ENCODE measurements at places on chromosomes 6 and 20. TPM values are rescaled to one million over a fixed set of nuclear protein-coding genes. Genes with fewer than 3 reads are reported as not detected.

GPX5 gene
- not detected for total RNA-seq

CITED2 gene
- total RNA-seq, result 25.7 TPM

LPA gene
- not detected for total RNA-seq

CRYBG1 gene
- total RNA-seq, result 10.1 TPM

HLA-DQB1 gene
- not detected for total RNA-seq

- DNase-seq, result peak; percentile 59
Measured at GRCh38 chr20:48051794-48052474, 266.7 kb upstream of the SULF2 start.

DNA sequence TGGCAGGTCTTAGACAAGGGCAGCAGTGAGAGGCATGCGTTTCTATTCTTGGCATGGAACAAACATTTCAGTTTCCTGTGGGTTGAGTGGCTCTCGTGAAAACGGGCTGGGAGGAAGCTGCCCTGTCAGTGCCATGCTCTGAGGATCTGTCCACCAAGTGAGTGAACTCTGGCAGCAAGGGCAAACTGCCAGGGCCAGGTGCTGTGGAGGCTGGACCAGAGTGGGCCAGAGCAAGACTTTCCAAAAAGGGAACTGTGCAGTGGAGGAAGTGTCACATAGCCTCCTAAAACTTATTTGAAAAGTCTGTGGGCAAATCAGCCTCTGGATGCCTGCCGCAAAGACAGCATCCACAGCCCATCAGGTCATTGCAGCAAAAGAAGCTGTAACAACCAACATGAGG is 44.2 kb upstream of the TAB2 start:
- DNase-seq, result no peak

DNA sequence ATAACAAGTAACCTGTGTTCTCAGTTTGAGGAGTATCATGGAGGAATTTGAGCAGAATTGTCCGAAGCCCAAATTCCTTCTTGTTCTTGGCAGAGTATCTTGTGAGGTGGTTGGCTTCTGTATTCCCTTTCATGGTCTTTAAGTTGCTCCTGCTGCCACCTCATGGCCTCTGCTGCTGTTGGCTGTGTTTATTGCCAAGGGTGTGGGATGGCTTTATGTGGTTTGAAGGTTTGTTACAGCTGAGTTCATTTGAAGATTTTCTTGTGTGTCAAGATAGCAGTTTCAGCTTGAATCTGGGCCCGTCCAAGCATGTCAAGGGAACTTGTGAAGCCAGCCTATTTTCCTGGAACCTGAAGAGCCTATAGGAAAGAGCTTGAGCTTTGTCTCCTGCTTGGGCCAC is 20.2 kb upstream of the TTK start:
- DNase-seq, result no peak

GRCh38 chr6:136163260-136163659 is 86.9 kb downstream of the MTFR2 start:
- no peak for DNase-seq

- no peak for DNase-seq
Measured at GRCh38 chr6:125509477-125509876, 207.7 kb upstream of the HDDC2 start.
